RPMI7951 (cell line): ENCODE measurements at places on chromosomes 11 and 22. TPM values are rescaled to one million over a fixed set of nuclear protein-coding genes. Genes with fewer than 3 reads are reported as not detected.

C11orf16 gene
- not detected in 2 replicates for total RNA-seq

SCGB1D2 gene
- not detected in 2 replicates for total RNA-seq

TEX54 gene
- total RNA-seq = not detected in 2 replicates

C11orf86 gene
- total RNA-seq = not detected in 2 replicates

CTSC gene
- 157 and 164 TPM in 2 replicates for total RNA-seq

GRM5 gene
- under 0.01 TPM in 1 of 2 replicates, not detected in the other for total RNA-seq

HMOX1 gene
- total RNA-seq = 22.6 and 25.4 TPM in 2 replicates

NCAM1 gene
- 69.3 and 75.7 TPM in 2 replicates for total RNA-seq

CCND1 gene
- 173 and 194 TPM in 2 replicates for total RNA-seq

ANGPTL5 gene
- not detected in 2 replicates for total RNA-seq

PNPLA3 gene
- total RNA-seq = 7.5 and 7.6 TPM in 2 replicates

THRSP gene
- not detected in 2 replicates for total RNA-seq

HEPN1 gene
- not detected in 2 replicates for total RNA-seq

SYT7 gene
- total RNA-seq = 0.29 and 0.48 TPM in 2 replicates

OR52H1 gene
- not detected in 2 replicates for total RNA-seq

E2F8 gene
- total RNA-seq = 4.7 and 5.0 TPM in 2 replicates

AQP11 gene
- total RNA-seq = 1.6 and 2.8 TPM in 2 replicates

KCNE3 gene
- total RNA-seq = 1.3 and 1.9 TPM in 2 replicates

SLC5A12 gene
- total RNA-seq = not detected in 2 replicates

KMT2A gene
- 18.0 and 21.9 TPM in 2 replicates for total RNA-seq

KLHDC7B gene
- total RNA-seq = not detected in 2 replicates

IL18 gene
- not detected in 2 replicates for total RNA-seq

PRAME gene
- 62.6 and 73.1 TPM in 2 replicates for total RNA-seq

KRTAP5-11 gene
- not detected in 2 replicates for total RNA-seq

CSF2RB gene
- total RNA-seq = not detected in 2 replicates

PHOX2A gene
- not detected in 2 replicates for total RNA-seq

CCDC89 gene
- not detected in 2 replicates for total RNA-seq

OR10D3 gene
- total RNA-seq = not detected in 2 replicates

ALDH3B1 gene
- 13.3 and 17.4 TPM in 2 replicates for total RNA-seq

MUC2 gene
- not detected in 2 replicates for total RNA-seq

BTBD18 gene
- not detected in 2 replicates for total RNA-seq

RPS25 gene
- total RNA-seq = 2,312 and 2,810 TPM in 2 replicates

MUC6 gene
- total RNA-seq = under 0.01 and 0.10 TPM in 2 replicates

ART5 gene
- not detected in 2 replicates for total RNA-seq

MS4A1 gene
- total RNA-seq = not detected in 2 replicates

ZNF195 gene
- 14.5 and 18.4 TPM in 2 replicates for total RNA-seq

SLC17A6 gene
- total RNA-seq = not detected in 2 replicates

DLG2 gene
- total RNA-seq = 0.36 and 0.49 TPM in 2 replicates

GAB2 gene
- 5.0 and 6.1 TPM in 2 replicates for total RNA-seq

GGTLC3 gene
- not detected in 2 replicates for total RNA-seq

IGSF22 gene
- not detected in 2 replicates for total RNA-seq

CHID1 gene
- 41.2 and 43.3 TPM in 2 replicates for total RNA-seq

FAT3 gene
- total RNA-seq = 0.88 and 1.3 TPM in 2 replicates

PTGDR2 gene
- total RNA-seq = not detected in 2 replicates

SAA2 gene
- 0.20 and 0.84 TPM in 2 replicates for total RNA-seq

RFPL2 gene
- total RNA-seq = not detected in 2 replicates

TRIM49 gene
- not detected in 2 replicates for total RNA-seq

OR51B4 gene
- total RNA-seq = not detected in 2 replicates

SHANK3 gene
- 0.10 and 0.12 TPM in 2 replicates for total RNA-seq

OR52A1 gene
- not detected in 2 replicates for total RNA-seq

SRPRA gene
- 130 and 143 TPM in 2 replicates for total RNA-seq

KRTAP5-8 gene
- not detected in 2 replicates for total RNA-seq

MAP4K2 gene
- 13.9 and 16.1 TPM in 2 replicates for total RNA-seq

MED19 gene
- 37.8 and 38.6 TPM in 2 replicates for total RNA-seq

SEPTIN5 gene
- 4.0 and 8.2 TPM in 2 replicates for total RNA-seq

MYBPC3 gene
- total RNA-seq = not detected in 2 replicates

MGAT3 gene
- not detected in 2 replicates for total RNA-seq
